Stimulated activated CD8-positive, alpha-beta memory T cell treated with anti-CD3 and anti-CD28 coated beads, Interleukin-7, amount 100 ng/mL, for 1 hour (primary cell): ENCODE measurements at places on chromosomes 3 and 15.

GRCh38 chr3:155504682-155505081 lies 211.2 kb upstream of the STRIT1 start:
- DNase-seq = no peak

DNA sequence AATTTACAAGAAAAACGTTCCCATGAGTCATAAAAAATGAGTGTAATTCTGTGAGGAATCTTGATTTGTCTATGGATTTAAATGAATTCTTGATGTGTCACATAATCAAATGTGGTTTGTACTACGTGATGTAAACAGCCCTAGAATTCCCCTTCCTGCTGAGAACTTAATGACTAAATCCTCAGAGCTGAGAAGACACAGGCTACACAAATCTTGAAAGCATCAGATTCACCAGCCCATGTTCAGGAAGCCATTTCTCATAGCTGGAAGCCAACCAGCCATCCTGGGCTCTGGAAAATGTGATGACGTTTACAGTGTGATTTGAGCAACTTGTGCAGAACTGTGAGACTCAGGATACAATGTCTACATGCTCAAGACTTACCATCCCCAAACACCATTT lies 193.7 kb upstream of the MME start:
- no peak for DNase-seq

DNA sequence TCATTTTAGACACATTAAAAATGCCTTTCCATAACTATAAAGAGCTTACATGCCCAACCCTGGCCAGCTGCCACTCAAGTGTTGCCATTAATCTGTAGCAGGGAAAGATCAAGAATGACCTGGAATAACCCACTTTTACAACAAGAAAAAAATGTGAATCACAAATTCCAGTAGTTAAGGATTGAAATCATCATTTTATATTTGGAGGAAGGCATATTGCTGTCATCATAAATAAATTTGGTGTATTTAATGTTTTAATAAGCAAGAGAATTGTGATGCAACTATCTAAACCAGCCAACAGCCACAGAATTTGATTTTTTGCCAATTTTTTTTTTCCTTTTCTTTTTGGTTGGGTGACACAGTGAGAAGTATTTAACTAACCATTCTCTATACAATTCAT lies 240.0 kb upstream of the SEMA6D start:
- DNase-seq = no peak

- no peak for DNase-seq
Measured at GRCh38 chr15:33234020-33234461, 39.5 kb upstream of the FMN1 start.

- no peak for DNase-seq
Measured at GRCh38 chr3:171165983-171166382, 139.5 kb upstream of the SLC2A2 start.

DNA sequence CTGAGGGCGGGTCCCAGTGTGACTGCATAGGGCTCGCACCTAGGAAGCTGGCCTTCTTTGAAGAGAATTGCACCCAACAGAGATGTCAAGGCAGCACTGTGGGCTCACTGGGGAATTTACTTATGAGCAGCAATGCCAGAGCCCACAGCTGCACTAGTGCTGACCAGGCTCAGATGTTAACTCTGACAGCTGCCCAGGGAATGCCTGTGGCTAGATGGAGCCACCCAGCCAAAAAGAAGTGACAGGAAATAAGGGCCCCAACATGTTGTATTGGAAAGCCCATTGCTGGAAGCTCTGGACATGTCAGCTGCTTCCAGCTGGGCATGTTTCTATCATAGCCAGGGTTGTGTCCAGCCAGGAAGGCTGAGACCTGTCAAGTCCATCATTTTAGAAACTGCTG lies 90.9 kb upstream of the ZNF280D start:
- no peak for DNase-seq

DNA sequence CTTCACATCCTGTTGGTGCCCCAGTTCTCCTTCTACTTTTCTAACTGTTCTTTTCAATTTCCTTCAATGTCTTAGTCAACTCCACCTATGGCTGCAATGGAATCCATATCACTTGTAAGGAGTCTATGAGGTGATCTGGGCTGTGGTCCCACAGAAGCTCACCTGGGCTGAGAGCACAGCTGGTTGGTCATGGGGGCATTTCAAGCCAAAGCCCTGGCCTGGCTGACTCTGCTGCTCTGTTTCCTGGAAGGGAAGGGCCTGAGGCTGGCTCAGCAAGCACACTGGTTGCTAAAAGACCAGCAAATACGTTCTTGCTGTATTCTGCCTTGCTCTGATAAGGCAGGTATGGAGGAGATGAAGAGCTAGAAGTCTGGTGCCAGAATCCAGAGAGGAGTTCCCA lies 29.0 kb downstream of the AMOTL2 start:
- no peak for DNase-seq

- no peak for DNase-seq
Measured at GRCh38 chr15:99467853-99468464, 97.8 kb upstream of the MEF2A start.

DNA sequence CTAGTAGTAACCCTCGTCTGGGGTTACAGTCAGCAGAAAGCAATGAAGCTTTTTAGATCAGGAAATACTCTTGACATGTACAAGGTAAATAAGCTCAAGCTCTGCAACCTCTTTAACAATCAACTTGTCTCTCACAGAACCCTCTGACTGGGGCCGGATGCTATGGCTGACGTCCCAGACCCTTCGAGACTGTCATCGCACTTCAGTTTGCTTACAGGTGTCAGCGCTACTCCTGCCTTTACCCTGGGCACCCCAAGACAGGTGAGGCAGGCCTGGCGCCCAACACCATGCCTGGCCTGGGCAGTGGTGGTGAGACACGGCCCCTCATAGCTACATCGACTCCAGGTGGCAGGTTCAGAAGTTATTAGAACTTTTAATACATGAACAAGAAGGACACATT lies 30.6 kb downstream of the LRRFIP2 start:
- no peak for DNase-seq

GRCh38 chr15:44414001-44414400 lies 13.4 kb upstream of the CTDSPL2 start:
- no peak for DNase-seq

- DNase-seq = no peak
Measured at GRCh38 chr3:24522146-24522579, 27.5 kb upstream of the THRB start.

DNA sequence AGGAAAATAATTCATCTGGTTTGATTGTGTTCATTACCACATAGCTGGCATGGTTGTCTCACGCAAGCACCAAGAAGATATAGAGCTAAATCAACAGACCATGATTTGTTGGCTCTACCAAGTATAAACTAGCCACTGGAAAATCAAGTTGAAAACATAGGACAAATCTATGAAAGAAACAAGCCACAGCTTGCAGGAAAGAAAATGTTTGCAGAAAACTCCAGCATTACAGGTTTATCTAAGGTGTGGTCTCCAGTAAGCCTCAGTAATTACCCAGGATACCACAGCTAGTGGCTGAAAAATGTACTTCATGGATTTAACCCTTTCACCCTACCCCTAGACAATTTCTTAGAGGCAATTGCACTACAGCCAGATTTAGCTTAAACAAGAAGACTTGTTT lies 340.6 kb downstream of the SOX2 start:
- no peak for DNase-seq

DNA sequence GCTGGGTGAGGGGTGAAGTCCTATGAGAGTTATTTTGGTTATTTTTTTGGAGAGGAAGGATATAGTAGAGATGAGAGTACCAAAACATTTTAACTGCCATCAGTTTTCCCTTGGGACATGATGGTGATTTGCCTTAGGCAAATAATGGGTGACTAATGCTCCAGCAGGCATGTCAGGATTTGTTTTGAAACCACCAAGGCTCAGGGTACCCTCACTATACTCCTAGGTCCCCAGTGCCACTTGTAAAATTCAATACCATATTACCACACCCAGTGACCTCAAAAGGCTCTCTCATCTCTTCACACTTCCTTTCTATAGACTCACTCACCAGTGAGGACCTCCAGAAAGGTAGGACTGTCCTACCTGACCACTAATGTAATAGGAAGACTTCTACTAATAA lies 83.6 kb downstream of the WDR72 start:
- DNase-seq = no peak
